PC-3 (cell line): ENCODE measurements at places on chromosomes 5 and 9. TPM values are rescaled to one million over a fixed set of nuclear protein-coding genes. Genes with fewer than 3 reads are reported as not detected.

GRCh38 chr5:138470322-138471051 lies 5.2 kb downstream of the EGR1 start:
- no peak for DNase-seq

The LHX3 gene
- total RNA-seq, result not detected in 2 replicates

DNA sequence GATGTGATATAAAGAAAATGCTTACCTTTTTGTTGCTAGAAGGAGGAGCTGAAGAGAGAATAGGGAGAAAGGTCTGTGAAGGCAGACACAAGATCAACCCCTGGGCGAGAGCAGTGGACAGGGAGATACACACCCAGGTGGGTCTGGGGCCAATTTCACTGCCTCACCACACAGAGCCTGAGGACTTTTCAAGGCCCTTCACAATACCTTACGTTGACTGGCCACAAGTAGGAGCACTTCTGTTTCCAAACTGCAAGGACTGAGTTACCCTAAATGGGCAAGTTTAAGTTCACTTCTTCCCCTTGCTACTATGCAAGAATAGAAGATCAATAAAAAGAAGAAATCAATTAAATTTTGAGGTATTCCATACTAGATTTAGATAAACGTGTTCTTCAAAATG lies 174.5 kb upstream of the SLC12A2 start:
- DNase-seq, result peak; percentile 78

The LCN2 gene
- total RNA-seq, result 153 and 154 TPM in 2 replicates

The SHOC1 gene
- total RNA-seq, result 0.18 TPM in 1 of 2 replicates, not detected in the other

The ANKRD20A1 gene
- total RNA-seq, result 0.07 TPM in 1 of 2 replicates, not detected in the other

GRCh38 chr9:7067169-7067568 lies 309.4 kb downstream of the KDM4C start:
- DNase-seq, result no peak

DNA sequence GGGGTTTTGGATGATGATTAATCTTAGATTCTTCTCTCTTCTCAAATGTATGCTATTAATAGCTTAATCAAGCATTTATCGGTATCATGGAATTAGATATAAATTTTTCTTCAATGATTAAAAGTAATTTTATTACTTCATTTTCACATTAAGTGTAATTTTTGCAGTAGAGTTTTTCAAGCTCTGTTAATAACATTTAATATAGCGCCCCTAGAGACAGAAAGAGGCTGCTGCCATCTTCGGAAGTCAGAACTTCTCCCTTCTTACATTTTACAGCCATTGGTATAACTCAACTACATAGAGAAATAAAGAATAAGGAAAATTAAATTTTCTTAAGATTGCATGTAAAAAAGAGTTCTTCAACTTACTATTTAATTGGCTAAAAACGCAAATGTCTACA lies 540.3 kb downstream of the GABRG2 start:
- DNase-seq, result no peak

The SGTB gene
- 0.98 and 1.1 TPM in 2 replicates for total RNA-seq

DNA sequence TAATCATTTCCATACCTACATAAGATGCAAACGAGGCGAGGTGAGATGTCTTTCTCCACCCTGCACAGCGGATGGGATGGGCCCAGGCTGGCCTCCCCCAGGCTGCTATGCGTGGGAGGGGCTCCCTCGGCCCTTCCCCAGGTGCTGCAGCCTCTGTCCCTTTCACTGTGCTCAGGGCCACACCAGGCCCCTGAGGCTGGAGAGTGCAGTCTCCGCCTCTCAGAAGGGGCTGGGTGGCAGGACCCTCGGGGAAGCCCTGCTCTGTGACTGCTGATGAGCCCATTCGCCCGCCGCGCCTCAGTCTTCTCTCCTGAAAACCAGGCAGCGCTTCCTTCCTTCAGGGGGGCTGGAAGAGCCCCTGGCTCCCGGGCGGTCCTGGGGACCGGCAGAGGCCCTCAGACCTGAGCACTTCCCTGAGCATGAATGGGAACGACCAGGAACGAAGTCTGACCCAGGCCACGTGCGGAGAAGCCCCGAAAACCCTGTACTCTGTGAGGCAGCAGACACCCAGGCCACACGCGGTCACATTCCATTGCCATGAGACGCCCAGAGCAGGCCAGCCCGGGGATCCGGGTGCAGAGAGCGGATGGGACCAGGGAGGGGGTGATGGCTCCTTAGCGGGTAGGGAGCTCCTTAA lies 21.9 kb upstream of the NOTCH1 start:
- DNase-seq, result peak; percentile 72
